ENCODE measurements at places on chromosomes 12 and 14.

DNA sequence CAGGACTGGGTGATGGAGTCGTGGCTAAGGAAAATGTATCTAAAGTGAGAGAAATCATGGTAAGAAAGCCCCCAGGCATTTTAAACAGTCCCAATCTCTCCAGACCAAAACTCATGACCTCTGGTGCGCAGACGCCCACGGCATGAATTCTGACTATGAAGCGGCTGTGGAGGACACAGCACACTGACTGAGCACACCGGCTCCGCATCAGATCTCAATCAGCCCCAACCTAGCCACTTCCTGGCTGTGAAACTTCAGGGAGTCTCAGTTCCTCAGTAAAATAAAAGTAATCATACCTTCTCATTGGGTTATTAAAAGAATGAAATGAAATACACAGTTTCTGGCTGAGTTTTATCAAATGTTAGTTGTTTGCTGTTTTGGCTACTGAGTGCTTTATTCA lies 38.7 kb downstream of the SETD3 start:
- peak; percentile 9 for DNase-seq

- DNase-seq = no peak
Observed at GRCh38 chr14:85531587-85532373, 1.8 kb downstream of the FLRT2 start.

GRCh38 chr12:78085542-78086182 lies 255.0 kb downstream of the NAV3 start:
- DNase-seq = no peak

DNA sequence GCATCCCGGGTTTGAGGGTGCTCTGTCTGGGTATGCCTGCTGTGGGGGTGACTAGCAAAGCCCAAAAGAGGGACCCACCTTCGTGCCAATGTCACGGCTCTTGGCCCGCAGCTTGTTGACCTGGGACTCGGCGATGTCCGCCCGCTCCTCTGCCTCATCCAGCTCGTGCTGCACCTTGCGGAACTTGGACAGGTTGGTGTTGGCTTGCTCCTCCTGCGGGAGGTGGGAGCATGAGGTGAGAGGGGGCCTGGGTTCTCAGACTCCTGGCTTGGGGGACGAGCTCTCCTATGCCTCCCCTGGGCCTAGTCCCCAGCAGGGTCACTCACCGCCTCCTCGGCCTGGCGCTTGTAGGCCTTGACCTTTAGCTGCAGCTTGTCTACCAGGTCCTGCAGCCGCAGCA lies 5.6 kb upstream of the MYH6 start:
- DNase-seq = no peak

DNA sequence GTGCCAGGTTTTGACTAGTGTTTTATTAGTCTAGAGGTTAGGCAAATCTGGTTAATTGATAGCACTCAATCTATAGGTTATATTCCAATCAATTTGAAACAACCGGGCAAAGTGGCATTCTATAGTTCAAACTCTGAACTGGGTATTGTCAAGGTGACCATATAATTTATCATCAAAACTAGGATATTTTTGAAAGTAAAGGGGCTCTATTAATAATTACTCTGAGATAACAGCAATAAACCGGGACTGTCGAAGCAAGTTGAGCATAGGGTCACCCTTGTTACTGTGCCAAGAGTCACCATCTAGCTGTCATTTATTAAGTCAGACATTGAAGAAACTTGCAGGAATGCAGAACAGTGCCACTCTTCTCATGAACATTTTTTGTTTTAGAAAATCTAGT lies 321.2 kb downstream of the RAD51B start:
- no peak for DNase-seq

DNA sequence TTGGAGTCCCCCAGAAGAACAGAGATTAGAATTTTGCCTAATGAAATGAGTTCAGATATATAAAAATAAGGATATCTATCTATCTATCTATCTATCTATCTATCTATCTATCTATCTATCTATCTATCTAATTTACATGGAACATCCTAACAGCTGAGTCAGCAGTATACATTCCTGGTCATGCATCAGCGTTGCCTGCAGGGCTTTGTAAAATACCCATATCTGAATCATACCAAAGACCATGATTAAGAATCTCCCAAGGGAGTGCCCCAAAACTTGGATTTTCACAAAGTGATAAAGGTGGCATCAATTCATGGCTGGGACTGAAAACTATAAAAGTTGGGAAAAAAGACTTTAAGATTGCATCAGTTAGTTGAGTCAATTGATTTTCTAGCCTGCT lies 32.7 kb upstream of the SYT10 start:
- DNase-seq = no peak

- no peak for DNase-seq
Observed at GRCh38 chr14:99207456-99207855, 64.5 kb downstream of the BCL11B start.

GRCh38 chr12:47841501-47841900 lies 21.8 kb upstream of the HDAC7 start:
- no peak for DNase-seq

DNA sequence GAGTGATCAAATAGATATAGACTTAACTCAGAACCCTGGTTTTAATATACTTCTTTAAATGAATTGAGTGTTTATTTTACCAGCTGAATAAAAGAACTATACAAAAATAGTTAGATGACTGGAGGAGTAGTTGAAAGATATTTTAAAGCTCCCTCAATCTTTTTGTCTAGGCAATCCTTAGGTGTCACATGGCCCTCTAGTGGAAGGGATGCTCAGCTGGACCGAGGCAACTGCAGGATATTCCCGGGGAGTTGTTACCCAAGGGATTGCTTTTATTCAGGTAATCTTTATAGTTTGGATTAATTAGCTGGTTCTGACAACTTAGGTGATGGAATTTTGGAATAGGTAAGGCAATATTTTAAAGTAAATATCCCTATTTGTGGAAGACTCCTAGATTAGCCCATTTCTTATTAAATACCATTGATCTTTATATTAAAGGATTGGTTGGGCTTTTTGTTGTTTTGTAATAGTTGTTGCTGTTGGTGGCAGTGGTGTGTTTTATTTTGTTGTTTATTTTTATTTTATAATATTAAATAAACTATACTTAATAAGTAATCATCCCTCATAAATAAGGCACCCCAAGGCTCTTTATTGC lies 57.1 kb downstream of the ZDHHC17 start:
- no peak for DNase-seq

- DNase-seq = no peak
Observed at GRCh38 chr14:90491221-90491885, 94.5 kb downstream of the CALM1 start.

DNA sequence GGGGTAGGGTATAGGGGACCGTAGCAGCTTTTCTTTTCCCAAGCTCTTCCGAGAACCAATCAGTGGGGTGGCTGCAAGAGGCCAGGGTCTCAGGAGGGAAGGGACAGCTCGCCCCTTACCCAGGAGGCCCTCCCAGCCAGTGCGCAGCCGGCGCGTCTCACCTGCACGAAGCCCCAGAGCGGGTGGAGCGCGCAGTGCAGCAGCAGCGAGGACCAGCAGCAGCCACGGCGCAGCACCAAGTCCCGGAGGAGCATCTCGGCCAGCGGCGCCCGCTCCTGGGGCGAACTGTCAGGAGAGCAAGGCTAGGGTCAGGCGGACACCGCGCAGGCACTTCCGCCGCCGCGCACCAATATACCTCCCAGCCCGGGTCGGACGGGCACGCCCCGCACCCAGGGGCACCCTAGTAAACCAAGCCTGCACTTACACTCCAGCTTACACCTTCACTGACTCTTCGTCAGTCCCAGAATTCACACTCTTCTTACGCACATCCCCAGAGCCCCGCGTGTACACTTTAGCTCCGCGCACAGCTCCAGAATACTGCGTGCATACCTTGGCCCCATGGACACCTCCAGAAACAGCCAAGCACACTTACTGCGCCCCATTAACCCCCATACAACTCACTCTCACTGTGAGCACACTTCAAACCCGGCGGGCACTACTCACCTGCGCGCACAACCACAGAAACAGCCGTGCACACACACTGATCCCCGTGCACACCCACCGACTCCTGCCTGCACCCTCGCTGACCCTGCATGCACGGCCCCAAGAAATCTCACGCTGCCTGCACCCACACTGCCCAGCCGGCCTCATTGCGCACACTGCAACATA lies 606 bp downstream of the PRIMA1 start:
- no peak for DNase-seq

DNA sequence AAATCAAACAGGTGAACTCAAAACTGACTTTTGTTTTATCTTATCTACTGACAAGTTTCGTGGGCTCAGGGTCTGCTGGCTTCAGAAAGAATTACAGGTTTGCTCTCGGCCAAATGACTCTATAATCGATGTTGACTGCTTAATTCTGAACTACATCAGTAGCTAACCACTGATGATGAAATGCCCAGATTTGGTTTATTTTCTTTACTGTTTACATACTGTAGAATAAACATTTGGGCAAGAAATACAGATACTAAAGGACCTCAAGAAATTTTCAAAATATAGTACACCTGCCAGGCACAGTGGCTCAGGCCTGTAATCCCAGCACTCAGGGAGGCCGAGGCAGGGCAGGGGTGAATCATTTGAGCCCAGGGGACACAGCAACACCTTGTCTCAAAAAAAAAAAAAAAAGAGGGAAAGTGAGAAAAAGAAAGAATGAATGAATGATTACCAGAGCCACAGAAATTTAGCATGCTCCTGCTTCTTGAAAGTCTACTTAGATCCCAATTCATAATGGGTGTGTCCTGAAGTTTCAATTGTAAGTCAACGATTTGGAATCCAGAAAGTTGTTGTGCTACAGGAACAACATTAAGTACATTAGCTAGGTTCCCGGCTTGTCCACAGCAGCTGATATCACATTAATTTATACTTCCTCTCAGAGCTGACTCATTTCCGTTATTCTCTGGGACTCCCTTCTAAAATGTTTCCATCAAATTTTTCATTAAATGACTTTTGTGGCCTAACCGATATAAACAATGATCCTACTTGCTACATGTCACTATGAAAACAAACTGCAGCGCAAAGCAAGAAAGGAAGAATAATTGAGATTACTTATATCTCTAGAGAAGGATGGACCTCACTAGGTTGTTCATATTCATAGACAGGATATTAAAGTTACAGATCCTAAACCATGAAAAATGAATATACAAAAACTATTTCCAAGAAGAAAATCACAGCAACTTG lies 134.3 kb downstream of the MED13L start:
- no peak for DNase-seq

DNA sequence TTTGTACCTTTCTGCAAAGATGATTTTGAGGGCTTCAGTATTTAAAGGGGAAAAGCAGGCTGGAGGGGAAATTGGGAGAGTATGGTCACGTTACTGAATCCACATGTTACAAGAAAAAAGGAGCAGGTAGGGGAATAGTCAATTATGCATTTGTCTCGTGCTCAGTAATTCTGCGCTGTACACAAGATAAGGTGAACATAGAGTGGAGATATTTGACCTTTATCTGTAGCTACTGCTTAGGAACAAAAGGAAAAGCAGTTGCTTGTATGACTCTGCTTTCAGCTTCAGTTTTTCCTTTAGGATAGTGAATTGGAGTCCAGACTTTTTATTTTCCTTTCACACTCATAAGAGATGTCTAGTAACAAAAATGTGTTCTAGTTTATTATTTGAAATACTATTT lies 49.8 kb downstream of the FBXO33 start:
- DNase-seq = no peak

DNA sequence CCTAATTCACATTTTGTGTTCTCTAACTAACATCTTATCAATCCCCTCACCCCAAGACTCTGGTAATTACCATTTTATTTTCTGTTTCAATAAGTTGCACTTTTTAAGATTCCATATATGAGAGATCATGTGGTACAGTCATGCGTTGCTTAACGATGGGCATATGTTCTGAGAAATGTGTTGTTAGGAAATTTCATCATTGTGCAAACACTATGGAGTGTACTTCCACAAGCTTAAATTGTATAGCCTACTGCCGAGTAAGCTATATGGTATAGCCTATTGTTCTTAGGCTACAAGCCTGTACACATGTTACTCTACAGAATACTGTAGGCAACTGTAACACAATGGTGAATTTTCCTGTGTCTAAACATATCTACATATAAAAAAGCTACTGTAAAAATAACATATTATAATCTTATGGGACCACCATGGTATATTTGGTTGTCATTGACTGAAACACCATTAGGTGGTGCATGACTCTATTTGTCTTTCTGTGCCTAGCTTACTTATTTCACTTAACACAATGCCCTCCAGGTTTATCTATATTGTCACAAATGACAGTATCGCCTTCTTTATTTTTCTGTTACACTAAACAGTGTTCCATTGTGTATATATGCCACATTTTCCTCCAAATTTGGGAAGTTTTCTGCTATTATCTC lies 473.4 kb upstream of the LMO3 start:
- no peak for DNase-seq

GRCh38 chr12:84607170-84607819 lies 305.3 kb downstream of the SLC6A15 start:
- DNase-seq = no peak

DNA sequence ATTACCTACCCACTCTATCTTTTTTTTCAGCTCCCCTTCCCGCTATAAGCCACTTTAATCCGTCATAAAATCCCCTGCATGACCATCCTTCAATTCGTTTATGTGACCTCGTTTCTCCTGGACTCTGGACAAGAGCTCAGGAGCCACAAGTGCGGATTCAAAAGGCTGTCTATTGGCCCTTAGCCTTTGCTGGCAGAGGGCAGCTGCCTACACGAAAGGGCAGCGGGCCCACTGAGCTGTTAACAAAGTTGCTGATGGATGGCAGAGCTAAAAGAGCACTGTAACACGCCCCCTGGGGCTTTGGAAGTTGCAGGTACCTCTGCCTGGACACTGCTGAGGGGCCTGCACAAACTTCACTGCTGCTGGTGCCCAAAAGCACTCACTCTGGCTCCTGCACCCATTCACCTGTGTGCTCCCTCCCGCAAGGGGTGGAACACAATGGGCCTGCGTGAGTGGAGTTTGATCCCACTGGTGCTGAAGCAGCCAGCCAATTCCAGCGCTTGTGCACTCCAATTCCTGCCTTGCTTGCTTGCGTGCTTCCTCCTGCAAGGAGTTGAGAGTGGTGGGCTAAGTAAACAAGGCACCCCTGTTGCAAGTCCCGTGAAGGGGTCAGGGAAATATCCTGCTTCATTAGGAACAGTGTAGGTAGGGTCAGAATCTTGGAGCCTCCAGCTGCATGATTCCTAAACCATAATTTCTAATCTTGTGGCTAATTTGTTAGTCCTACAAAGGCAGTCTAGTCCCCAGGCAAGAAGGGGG lies 10.6 kb upstream of the DRAM1 start:
- no peak for DNase-seq

DNA sequence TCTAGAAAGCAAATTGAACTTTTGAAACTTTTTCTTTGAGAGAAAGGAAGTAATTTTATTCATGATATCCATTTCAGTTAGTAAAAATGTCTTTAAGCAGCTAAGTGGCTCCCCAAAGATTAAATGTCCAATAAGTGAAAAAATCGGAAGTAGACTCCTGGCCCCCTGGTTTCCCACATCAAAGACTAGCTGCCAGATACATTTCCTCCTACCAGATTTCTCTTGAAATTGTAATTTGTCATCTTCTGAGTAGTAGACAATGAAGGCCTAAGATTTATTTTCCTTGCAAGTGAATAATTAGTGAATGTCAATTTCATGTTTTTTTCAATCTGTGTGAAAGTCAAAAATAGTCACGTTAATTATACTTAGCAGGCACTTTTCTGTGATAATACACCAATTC lies 321.9 kb downstream of the SYT1 start:
- DNase-seq = no peak

All from stimulated activated CD4-positive, alpha-beta T cell treated with anti-CD3 and anti-CD28 coated beads, Interleukin-2, amount 100 ng/mL, for 24 hours (primary cell).